Daoy (cell line): ENCODE measurements at places on chromosomes 11 and 22. TPM values are rescaled to one million over a fixed set of nuclear protein-coding genes. Genes with fewer than 3 reads are reported as not detected.

The CALCA gene
- not detected in 2 replicates for total RNA-seq

The SCO2 gene
- total RNA-seq = 9.4 and 11.5 TPM in 2 replicates

The SAA4 gene
- not detected in 2 replicates for total RNA-seq

The CNIH2 gene
- total RNA-seq = 0.40 and 0.98 TPM in 2 replicates

The MYRF gene
- 0.68 and 2.1 TPM in 2 replicates for total RNA-seq

The OR8G1 gene
- not detected in 2 replicates for total RNA-seq

The HORMAD2 gene
- not detected in 2 replicates for total RNA-seq

The PTPN5 gene
- 0.29 TPM in 1 of 2 replicates, not detected in the other for total RNA-seq

The MTCH2 gene
- 119 and 128 TPM in 2 replicates for total RNA-seq

The KCNJ1 gene
- not detected in 2 replicates for total RNA-seq

The HBG1 gene
- not detected in 2 replicates for total RNA-seq

The DYNC2H1 gene
- total RNA-seq = 9.6 and 14.1 TPM in 2 replicates

The TUBA8 gene
- total RNA-seq = 3.3 TPM in 1 of 2 replicates, not detected in the other

The KRTAP5-7 gene
- not detected in 2 replicates for total RNA-seq

The CNTF gene
- 0.65 and 1.8 TPM in 2 replicates for total RNA-seq

The RRP8 gene
- total RNA-seq = 17.4 and 17.9 TPM in 2 replicates

The P2RX6 gene
- 1.3 and 1.6 TPM in 2 replicates for total RNA-seq

The GPHA2 gene
- total RNA-seq = not detected in 2 replicates

The FAM180B gene
- not detected in 2 replicates for total RNA-seq

The FREY1 gene
- 0.23 and 0.39 TPM in 2 replicates for total RNA-seq

The TSKU gene
- 25.1 and 26.3 TPM in 2 replicates for total RNA-seq

The RBMXL2 gene
- total RNA-seq = not detected in 2 replicates

The SIAE gene
- total RNA-seq = 3.7 and 4.1 TPM in 2 replicates

The KDM4F gene
- total RNA-seq = not detected in 2 replicates

The SHANK2 gene
- 0.06 and 0.29 TPM in 2 replicates for total RNA-seq
